Ammon's horn (tissue), 1 donor: ENCODE measurements at places on chromosomes 2 and 18.

GRCh38 chr2:208584378-208584985 lies 177.9 kb downstream of the PTH2R start:
- peak; percentile 17 for DNase-seq

- DNase-seq = no peak
These were observed 93.9 kb downstream of the VWC2L start for GRCh38 chr2:214504599-214505376.

DNA sequence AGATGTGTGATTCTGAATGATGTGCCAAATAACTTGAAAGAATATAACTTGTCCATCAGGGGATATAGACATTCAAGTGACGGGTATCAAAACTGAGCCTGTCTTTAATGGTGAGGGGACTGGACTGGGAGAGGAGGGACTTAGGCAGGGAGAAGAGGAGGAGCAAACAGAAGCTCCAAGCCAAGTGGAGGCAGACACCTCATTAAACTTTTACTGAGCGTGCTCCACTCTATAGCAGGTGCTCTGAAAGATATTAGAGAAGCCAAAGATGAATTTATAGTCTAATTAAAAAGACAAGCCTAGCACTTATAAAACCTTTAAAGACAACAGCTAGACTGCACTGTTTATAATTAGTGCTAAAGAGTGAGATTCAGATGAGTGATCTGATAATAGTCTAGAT lies 47.7 kb upstream of the SMAD2 start:
- no peak for DNase-seq

- DNase-seq = no peak
These were observed 2.1 kb upstream of the TOGARAM2 start for GRCh38 chr2:28979041-28979440.

DNA sequence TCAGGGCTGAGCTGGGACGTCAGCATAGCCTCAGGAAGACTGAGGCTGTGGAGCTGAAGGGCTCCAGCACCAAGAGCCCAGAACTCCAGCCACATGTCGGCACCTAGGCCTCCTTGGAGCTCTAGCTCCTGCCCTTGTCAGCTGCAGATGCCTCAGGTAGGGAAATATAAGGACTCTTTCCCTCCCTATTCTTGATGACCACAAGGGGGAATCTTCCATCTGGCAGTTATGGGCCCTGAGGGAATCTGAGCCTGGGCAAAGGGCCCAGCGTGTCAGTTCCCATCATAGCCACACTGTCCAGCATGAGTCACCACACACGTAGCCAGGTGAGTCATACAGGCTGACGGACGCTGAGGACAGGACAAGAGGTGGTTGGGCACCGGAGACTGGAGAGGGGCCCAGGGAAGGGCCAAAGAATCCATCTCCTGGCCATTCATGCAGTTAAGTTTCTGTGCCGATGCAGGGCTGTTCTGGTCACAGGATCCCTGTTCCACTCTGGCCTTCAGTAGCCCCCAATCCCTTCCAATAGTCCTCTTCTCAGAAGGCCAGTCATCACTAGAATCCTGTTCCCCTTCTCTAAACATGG lies 1.8 kb downstream of the MPV17 start:
- no peak for DNase-seq

- no peak for DNase-seq
These were observed 422.1 kb upstream of the SETBP1 start for GRCh38 chr18:44258576-44258975.

- DNase-seq = no peak
These were observed 6.9 kb downstream of the ACYP2 start for GRCh38 chr2:54122171-54122935.

DNA sequence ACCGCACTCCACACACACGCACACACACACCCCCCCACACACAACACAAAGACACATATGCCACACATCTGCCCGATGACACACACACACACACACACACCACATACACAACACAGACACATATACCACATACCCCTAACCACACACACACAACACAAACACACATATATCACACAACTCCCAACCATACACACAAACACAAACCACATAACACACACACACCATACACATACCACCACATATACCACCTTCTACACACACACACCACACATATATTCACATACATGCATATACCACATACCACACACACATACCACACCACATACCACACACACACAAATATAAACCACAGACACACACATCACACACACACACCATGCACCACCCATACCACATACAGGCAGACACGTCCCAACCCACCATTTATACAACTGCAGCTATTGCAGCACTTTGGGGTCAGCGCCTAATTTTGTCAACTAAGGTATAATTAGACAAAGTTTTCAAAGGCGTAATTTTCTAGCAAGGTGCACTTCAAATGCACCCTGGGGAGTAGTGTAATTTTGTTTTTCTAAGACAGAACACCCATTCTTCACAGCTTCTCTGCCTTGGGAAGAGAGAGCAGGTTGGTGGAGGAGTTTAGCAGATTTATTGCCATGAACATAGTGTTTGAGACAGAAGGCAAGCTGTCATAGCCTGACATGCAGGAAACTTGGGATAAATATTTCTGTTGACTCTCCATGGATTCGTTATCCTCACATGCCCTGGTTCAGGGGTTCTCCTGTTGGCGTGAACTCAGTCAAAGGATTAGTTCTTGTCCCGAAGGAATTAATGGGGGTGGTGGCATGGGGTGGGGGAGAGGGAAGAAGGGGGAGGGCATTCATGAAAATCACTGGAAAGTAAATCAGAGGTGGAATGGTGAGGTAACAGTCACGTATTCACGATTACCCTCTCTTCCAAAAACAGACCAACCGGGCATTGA lies 416.1 kb downstream of the LPIN1 start:
- DNase-seq = peak; percentile 32

DNA sequence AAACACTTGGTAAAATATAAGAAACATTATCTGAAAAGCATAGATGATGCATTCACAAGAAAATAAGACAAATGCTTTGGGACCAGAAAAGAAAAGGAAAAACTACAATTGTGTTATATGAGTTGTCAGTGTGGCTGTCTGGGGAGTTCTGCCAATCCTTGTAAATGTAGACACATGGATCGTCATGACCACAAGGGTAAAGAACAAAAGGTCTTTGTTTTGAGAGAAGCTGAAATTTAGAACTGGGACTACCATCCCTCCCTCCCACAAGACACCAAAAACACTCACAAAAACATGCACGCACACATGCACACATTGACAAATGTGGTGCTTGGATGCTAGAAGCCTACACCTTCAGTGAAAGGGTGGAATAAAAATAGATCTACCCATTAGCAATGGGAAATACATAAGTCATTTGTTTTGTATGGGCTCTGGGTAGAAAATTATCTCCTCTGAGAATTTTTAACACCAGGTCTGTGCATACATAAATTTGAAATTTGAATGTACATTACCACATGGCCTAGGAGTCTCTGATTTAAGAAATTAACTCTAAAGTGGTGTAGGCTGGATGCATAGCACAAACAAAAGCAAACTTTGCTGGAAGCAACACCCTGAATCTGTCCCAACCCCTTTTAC lies 266.2 kb upstream of the SLC39A10 start:
- DNase-seq = peak; percentile 70

GRCh38 chr2:119541476-119541875 lies 2.8 kb upstream of the CFAP221 start:
- DNase-seq = no peak

DNA sequence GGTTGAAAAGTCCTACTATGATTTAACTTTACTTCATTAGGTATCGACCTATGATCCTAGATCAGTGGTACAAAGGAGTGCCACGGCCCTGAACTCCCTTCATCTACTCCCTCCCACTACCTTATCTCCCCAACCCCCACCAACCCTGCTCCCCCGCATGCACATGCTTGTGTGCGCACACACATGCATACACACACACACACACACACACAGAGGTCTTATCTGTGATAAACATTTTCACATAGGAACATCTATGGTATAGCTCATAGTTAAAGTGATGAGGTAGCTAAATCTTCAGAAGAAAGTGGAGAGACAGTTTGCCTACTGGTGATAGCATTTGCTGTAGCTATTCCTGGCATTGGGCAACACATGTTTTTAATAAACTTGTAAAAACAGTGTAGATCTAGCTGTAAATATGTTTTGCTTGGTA lies 471.3 kb downstream of the ZEB2 start:
- DNase-seq = no peak

GRCh38 chr2:121151311-121152109 lies 133.5 kb downstream of the TFCP2L1 start:
- no peak for DNase-seq

DNA sequence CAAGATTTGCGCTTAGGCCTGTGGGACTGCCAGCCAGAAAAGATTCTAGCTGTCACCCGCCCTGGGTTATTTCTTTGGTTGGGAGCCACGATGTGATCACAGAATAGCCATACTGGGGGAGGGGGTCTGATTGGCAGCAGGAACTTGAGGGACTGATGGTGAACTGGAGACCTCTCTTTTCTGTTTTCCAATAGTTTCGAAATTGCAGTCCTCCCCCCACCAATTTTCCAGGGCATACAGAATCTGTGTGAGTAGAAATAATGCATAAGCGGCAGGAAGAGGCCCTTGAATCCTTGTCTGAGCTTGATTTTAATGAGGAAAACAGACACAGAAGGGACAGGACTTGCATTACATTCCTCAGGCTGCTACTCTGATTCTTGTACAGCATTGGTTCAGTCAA lies 2.2 kb upstream of the POLR2D start:
- DNase-seq = no peak

DNA sequence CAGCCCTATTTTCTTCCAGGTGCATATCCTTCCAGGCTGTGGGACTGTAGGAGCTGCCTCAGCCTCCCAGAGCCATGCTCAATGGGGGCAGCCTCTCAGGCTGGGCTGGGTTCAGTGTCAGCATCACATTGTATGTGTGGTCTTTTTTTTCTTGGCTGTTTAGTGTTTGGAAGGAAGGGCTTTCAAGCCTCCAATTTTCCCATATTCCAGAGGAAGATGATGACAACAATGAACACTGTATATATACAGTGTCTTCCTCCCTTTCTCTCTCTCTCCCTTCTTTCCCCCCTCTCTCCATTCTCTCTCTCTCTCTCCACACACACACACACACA lies 326.4 kb downstream of the DYSF start:
- DNase-seq = no peak

GRCh38 chr2:209189893-209190292 lies 234.0 kb upstream of the MAP2 start:
- DNase-seq = no peak

- no peak for DNase-seq
These were observed 62.5 kb downstream of the REEP1 start for GRCh38 chr2:86274918-86275275.

- DNase-seq = no peak
These were observed 157.1 kb upstream of the CCDC150 start for GRCh38 chr2:196482119-196483065.

GRCh38 chr2:115083711-115084110 lies 641.3 kb downstream of the DPP10 start:
- DNase-seq = no peak

GRCh38 chr2:239162976-239163687 lies 237.7 kb downstream of the HDAC4 start:
- DNase-seq = no peak

DNA sequence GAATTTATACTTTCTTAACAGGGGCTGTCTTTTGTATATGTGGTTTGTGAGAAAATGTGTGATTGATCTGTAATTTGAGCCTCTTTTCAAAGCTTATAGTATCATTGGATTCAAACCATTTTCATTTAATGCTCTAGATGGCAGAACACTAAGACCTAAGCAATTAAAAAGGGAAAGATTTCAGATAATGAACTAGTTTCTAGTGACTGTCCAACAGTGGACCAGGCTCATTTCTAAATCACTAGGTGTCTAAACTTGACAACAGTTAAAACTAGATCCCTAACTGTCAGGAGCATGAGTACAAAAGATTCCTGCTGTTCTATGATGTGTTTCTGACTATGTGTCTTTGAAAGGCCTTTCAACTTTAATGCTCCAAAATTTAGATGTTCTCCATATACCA lies 54.6 kb downstream of the ANKRD44 start:
- no peak for DNase-seq

- no peak for DNase-seq
These were observed 23.8 kb downstream of the SMAD4 start for GRCh38 chr18:51053814-51054213.

DNA sequence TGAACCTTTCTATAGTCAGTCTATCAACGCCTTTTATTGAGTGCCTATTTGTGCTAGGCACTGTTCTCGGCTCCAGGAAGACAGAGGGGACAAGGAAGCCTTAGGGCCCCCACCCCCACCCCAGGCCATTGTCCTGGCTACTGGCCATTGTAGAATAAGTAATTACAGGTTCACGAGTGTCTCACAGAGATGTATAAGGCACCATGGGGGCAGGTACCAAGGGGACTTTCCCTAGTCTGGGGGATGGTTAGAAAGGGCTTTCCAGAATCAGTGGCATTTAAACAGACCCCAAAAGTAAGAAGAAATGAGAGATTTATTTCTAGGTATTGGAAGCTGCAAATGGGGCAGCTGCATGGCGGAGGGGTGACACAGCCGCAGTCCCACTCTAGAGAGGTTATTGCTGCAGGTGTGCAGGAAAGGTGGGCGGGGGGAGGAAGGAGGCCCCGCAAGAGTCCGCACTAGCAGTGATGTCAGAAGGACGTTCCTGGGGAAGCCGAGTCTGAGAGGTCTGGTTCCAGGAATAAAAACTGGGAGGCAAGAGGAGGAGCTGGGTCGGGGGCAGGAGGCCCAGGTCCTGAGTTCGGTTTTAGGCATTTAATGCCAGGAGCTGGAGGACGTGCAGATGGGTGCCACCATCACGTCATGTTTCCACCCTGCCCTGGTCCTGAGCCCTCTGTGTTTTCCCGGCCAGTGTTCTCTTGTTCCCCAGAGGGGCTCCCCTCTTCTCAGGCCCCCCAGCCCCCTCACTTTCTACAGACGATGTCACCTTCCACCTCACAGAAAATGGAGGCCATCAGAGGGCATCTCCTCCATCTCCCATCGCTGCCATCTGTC lies 30.5 kb downstream of the FOSL2 start:
- DNase-seq = no peak

DNA sequence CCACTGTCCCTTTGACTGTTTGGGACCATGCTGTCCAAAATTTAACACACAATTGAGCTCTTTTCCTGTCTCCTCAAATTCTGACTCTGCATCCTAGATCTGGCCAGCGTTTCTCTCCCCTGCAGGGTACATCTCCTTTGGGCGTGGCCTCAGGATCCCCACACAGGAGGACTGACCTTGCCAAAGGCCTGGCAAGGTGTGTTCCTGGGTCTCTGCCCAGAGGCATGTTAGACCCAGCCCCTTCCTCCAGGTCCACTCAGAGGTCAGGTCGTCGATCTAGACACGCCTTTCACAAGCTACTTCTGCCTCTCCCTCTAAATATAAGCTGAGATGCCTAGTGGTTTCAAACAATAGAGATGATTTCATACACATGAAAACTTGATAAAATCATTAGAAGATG lies 45.4 kb upstream of the SMIM21 start:
- DNase-seq = no peak

DNA sequence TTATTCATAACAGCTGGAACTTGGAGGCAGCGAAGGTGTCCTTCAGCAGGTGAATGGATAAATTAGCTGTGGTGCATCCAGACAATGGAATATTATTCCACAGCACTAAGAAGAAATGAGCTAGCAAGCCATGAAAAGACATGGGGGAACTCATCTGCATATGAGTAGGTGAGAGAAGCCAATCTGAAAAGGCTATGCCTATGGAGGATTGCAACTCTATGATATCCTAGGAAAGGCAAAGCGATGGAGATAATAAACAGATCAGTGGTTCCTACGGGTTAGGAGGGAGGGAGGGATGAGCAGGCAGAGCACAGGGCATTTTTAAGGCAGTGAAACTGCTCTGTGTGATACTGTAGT lies 66.2 kb downstream of the ODC1 start:
- DNase-seq = no peak

GRCh38 chr2:29260142-29260772 lies 145.0 kb downstream of the CLIP4 start:
- no peak for DNase-seq

GRCh38 chr2:1881998-1882397 lies 137.7 kb upstream of the PXDN start:
- no peak for DNase-seq
